Ecto neural progenitor cell (in vitro differentiated cells): ENCODE measurements at places on chromosomes 2 and 18.

DNA sequence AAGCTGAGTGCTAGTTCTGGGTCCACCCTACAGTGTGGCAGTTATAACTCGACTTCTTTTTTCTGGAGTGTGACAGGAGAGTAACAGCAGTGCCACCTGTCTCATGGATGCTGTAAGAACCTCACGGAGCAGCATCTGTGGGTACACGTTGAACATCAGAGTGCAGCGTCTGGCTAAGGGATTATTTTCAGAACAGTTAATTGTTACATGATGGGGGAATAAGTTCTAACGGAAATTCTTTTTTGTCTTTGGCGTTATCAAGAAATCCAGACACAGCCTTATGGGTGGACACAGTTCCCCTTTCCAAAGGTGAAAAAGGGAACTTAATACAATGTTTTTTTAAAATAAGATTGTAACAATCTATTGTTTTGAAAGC, 28.3 kb upstream of the TOGARAM2 start:
- no peak for DNase-seq

GRCh38 chr2:14633461-14634181, 1.1 kb downstream of the LRATD1 start:
- peak; percentile 63 for DNase-seq

DNA sequence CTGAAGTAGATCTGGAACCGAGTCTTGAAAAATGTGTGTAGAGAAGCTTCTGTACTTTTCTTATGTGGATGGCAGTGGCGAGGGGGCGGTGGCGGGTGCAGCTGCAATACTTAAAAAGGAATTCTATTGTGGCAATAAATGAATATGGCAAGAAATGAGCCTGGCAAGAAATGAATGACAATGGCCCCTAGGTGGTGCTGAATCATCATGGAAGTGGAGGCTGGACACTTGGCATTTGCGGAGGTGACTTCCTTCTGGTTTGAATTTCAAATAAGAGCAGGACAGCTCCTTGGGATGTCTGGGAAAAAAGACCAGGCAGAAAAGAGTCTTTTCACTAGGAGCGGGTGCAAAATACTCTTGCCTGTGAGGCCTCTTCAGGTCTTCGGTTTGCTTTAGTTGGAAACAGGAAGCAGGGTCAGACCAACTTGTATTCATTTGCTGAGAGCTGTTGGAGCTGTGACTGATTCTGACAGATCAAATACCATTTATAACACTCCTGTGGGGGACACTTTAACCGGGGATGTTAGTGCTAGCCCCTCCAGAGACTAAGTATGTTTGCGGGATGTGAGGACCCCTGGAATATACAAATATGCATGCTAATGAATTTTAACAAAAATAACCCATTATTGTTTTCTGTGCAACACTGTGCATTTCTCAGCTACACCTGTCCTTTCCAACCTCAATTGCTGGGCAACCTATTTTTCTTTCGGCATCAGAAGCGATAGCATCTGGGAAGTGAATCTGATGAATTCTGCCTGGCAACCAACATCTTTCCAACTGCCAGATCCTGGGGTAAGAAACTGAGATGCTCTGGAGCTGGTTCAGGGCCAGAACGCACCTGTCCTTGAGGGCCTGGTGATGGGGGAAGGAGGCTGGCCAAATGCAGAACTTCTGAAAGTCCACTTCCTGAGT, 35.4 kb downstream of the FASTKD2 start:
- peak; percentile 69 for DNase-seq

- DNase-seq, result no peak
Observed at GRCh38 chr18:28267878-28268625, 91.1 kb upstream of the CDH2 start.

DNA sequence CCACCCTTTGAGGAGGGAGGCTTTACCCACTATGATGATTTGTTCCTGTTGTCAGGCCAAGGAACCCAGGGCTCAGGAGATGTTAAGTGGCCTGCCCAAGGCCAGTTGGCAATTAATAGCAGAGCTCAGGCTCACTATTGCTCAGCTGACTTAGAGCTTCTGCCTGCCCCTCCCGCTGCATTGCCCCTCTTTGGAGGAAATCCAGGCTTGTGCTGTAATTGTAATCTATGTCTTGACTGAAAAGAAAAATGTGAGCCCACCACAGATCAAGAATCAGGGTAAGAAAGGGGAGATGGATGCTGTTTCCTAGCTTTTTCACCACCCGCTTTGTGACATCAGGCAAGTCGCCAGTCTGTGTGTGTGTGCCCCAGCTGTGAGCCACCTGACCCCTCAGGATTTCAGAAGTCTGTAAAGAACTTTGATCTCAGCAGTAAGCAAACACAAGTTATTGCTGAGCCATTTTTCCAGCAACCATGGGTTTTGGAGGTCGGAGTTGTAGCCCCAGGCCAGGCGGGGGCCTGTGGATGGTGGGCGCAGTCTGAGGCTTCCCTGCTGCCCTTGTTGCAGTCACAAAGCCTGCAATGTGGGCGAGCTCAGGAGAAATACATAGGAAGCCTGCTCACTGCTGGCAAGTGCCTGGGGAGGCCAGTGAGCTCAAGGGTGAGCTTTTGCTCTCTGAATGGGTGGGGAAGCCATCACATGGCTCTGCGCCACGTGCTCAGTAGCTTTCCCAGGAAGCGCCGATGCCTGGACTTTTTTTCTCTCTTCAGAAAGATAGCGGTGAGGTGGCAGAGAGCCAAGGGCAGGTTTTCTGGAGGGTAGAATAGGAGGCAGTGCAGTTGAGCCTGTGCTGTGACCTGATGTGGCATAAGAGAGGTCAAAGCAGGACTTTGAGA, 6.1 kb downstream of the CABLES1 start:
- DNase-seq, result no peak

- no peak for DNase-seq
Observed at GRCh38 chr18:45554389-45554737, 60.9 kb upstream of the SLC14A2 start.

DNA sequence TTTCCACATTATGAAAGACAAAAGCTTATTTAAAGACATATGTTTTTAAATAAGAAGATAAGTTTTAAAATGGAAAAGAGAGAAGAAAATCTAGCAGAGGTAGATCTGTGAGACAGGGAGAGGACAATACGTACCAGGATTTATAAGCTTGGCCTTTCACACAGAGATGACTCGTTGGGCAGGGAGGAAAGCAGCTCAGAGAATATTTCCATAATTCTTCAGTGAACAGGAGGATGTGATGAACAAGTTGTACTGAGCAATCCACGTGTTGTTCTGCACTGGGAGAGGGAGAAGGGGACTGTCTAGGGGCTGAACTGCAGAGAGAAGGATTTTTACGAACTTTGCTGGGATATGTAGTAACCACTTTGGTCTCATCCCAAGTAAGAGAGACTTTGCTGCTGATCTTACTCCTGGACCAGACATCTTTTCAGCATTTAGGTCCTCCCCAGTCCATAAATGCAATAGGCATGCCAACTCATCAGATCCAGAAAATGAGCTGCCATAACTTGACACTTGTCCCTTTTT, 162.5 kb upstream of the SETBP1 start:
- no peak for DNase-seq

DNA sequence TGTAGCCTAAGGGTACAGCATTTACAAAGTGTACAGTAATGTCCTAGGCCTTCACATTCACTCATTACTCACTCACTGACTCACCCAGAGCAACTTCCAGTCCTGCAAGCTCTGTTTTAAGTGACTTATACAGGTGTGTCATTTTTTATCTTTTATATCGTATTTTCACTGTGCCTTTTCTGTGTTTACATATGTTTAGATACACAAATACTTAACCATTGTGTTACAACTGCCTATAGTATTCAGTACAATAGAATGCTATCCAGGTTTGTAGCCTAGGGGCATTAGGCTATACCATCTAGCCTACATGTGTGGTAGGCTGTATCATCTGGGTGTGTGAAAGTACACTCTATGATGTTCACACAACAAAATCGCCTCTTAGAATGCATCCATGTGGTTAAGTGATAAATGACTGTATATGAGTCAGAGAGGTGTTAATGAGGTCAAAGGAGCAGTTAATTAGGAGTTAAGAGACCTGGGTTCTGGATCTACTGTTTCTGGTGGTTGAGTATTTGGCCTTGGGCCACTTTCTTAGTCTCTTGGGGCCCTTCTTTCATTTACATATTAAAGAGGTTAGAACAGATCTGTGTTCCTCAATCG, 149.1 kb downstream of the GREB1L start:
- DNase-seq, result no peak

- no peak for DNase-seq
Observed at GRCh38 chr2:98702127-98702802, 28.7 kb downstream of the MGAT4A start.

- DNase-seq, result no peak
Observed at GRCh38 chr2:105443617-105444598, 45.1 kb upstream of the FHL2 start.

DNA sequence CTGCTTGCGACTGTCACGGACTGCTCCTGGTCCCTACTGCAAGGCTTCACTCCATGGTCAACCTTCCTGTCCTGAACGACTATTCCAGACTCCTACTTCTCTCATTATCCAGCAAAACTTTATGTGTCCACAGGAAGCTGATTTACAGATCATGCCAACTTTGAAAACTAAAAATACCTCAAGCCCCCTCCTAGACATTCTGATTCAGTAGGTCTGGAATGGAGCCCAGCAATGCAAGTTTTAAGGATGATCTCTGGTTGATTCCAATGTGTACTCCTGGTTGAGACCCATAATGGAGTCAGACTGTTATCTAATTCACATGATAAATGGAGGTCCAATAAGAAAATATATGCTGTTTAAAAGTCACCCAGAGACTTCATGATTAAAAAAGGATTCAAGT, 13.1 kb upstream of the LRATD1 start:
- no peak for DNase-seq

DNA sequence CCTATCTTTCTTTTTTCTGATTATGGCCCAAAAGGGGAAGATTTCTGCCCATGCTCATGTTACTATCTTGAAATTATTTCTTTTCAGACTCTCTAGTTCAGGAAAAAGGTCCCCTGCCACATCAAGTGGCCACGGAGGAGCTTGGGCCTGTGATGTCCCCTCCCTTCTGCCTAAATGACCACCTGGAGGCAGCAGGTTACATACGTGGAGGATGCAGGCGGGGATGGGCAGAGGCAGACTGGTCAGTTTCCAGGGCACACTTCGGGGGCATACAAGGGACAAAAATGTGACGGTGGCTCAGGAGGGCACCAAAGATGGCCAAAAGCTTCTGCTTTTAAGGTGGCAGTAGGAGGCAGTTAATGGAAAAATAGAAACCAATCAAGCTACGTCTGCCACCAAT, 30.7 kb upstream of the STEAP3 start:
- no peak for DNase-seq

GRCh38 chr2:62489162-62489561, 16.8 kb downstream of the TMEM17 start:
- DNase-seq, result no peak

DNA sequence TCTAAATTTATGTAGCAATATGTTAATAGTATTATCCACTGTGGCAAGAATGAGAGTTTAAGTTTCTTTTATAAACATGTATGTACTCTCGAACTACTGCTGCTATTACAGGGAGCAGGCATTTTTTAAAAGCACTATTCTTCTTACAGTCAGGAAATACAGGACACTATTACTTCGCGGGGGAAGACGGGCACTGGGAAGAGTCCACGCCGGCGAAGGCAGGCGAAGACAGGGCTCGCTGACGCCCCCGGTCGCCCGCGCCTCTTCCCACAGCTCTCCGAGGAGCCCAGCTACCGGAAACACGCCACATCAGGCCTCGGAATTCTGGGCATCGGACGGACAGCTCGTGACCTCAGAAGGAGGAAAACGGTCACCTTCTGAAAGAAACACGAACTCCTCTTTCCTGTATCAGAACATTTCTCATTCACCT, 90.2 kb downstream of the FAM161A start:
- peak; percentile 81 for DNase-seq

- no peak for DNase-seq
Observed at GRCh38 chr18:78965260-78965659, 14.4 kb upstream of the SALL3 start.

- no peak for DNase-seq
Observed at GRCh38 chr2:50850290-50850969, 181.5 kb downstream of the NRXN1 start.

- no peak for DNase-seq
Observed at GRCh38 chr18:32021756-32022564, 3.3 kb downstream of the RNF125 start.

GRCh38 chr2:46645681-46646162, 166.4 kb downstream of the TMEM247 start:
- DNase-seq, result no peak

DNA sequence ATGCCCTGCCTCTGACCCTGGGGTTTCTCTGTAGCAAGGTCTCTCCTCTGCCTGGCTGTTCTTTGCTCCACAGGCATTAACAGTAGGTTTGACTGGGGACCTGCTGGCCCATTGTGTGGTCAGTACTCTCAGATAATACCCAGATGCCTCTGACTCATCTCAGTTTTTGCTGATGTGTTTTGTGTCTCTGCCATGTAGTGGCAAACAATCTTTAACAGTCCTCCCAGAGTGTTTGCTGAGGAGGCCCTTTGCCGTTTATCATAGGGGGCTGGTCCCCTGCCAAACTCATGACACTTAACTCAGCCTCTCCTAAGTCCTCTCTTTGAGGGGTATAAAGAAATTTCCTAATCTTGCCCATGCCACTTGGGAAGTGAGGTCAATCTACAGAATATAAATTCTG, 793.7 kb upstream of the FANCL start:
- DNase-seq, result no peak

- DNase-seq, result no peak
Observed at GRCh38 chr2:216775043-216775453, 79.7 kb upstream of the IGFBP5 start.

DNA sequence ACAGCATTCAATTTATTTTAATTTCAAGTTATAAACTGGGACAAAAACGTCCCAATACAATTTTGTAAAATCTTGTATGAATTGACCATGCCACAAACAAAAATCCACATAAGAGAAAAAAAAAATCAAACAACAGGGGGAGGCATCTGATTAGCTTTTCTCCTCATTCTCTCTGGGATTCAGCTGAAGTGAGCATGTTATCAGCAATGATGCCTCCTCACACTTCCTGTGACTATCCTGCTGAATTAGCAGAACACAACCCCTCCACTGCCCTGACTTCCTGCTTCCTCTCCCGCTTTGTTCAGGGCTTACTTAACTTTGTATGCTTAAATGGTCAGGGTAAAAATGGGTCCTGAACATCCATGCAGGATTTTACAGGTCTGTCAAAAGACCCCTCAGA, 132.2 kb upstream of the ITGB6 start:
- DNase-seq, result no peak

- no peak for DNase-seq
Observed at GRCh38 chr2:238850091-238850490, 2.2 kb downstream of the TWIST2 start.

DNA sequence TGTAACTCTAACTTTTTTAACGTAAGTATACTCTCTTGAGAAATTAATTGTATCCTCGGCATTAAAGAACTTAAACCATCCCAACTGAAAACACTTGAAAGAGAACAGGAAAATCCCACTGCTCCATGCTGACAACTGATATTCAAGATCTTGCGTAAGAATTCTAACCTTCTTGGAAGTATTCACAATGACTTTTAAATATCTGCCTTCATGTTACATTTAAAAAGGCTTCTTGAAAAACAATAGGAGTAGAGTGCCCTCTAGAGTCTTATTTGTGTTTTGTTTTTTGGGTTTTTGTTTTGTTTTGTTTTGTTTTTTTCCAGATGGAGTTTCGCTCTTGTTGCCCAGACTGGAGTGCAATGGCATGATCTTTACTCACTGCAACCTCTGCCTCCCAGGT, 65.4 kb upstream of the DNAJC10 start:
- no peak for DNase-seq
